SIG-M5 (cell line): ENCODE measurements at places on chromosomes 16 and 17.

- DNase-seq, result no peak
Observed at GRCh38 chr16:54244061-54244886, 42.3 kb downstream of the IRX3 start.

- no peak for DNase-seq
Observed at GRCh38 chr17:38533241-38533640, 72.5 kb downstream of the SRCIN1 start.

DNA sequence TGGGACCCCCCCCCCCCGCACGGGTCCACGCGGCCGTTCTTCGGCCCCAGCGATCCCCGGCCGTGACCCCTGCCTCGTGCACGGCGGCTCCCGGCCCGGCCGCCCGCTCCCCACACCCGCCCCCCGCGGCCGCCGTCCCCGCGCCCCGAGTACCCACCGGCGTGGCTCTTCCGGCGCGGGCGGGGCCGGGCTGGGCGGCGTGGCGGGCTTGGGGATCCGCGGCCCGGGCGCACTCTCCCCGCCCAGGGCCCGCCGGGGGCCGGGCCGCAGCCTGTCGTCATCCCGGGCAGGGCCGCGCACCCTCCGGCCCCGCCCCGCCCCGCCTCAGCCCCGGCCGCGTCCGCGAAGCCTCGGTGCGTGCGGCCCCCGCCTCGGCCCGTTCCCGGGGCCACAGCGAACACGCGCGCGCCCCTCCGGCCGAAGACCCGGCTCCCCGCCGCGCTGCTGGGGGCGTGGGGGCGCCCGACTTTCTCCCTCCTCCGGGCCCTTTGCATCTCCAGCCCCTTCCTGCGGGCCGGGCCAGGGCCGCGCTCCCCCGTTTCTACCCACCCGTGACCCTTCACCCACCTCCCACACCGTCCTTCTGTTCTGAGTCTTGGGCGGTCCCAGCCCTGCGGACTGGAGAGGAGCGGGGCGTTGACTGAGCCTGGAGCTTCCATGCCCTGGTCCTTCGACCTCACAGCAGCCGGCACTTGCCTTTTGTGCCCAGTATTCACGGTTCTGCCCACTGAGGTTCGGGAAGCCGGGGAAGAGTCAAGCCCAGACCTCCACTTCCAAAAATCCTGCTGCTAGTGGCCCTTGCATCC lies 840 bp downstream of the MYO1C start:
- no peak for DNase-seq

DNA sequence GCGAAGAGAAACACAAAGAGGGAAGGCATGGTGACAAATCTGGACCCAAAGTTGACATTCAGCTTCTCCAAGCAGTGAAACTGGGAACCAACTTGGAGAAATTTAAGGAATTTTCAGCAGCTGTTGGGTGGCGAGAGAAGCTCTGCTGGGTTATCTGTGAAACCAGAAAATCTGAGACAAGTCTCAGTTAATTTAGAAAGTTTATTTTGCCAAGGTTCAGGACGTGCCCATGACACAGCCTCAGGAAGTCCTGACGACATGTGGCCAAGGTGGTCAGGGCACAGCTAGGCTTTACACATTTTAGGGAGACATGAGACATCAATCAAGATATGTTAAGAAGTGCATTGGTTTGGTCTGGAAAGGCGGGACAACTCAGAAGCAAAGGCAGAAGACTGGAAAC lies 11.2 kb upstream of the CD300LF start:
- no peak for DNase-seq

GRCh38 chr16:84735849-84736586 lies 36.2 kb downstream of the USP10 start:
- no peak for DNase-seq

DNA sequence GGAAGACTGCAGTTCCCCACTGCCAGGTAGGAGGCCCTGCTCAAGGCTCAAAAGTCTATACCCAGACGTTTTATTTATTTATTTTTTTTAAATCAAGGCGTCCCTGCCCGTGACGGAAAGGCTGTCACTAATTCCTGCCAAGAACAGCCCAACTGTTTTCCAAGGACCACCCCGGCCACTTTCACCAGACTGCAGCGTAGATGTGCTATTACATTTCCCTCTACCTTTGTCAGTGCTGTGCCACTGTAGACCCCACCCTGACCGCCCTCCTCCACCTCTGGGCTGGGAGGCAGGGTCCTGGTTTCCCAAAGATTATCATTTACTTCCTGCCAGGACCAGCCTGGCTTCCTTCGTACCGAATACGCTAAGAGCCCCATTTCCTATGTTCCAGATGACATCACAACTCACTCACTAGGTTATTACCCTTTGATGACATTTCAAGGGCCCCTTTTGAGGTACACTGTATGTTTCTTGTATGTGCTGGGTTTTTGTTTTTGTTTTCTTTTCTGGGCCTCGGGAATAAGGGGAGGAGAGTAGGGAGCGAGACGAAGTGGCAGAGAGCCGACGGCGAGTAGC lies 6.3 kb upstream of the RNF227 start:
- no peak for DNase-seq

DNA sequence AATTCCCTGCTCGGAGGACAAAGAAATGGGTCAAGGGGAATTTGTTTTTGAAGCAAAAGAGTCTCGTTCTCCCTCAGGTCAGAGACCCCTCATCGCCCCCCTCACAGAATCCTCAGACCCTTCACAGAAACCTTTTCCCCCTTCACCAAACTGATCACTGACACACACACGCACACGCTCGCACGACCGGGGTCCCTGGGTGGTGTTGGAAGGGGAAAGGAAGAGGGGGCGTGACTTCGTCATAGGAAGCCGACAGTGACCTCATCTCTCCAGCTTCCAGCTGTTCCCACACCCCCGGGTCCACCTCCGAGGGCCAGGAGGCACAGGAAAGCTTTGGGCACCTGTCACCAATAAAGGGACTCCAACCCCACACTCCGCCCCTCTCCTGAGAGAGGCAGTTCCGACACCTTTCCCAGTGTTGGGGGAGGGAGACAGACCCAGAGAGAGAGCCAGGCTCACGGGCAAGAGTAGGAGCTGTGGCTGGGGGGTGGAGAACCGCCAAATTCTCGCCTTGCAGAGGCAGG lies 1.2 kb downstream of the ASGR1 start:
- no peak for DNase-seq

GRCh38 chr17:6638046-6638908 lies 2.2 kb downstream of the KIAA0753 start:
- DNase-seq, result no peak

GRCh38 chr16:25585526-25585925 lies 106.2 kb upstream of the HS3ST4 start:
- DNase-seq, result no peak

- DNase-seq, result no peak
Observed at GRCh38 chr16:48978501-48978900, 303.1 kb downstream of the CBLN1 start.

DNA sequence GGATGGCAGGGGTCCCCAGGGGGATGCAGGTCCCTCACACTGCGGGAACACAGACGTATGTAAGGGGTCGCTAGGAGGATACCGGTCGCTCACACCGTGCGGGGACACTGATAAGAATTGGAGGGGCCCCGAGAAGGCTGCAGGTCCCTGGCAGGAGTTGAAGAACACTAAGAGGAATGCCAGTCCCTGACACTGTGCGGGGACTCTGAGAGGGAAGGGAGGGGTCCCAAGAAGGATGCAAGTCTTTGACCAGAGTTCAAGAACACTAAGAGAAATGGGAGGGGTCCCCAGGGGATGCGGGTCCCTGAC lies 510 bp downstream of the ERCC4 start:
- no peak for DNase-seq

GRCh38 chr16:79847101-79847500 lies 246.6 kb upstream of the MAF start:
- no peak for DNase-seq

GRCh38 chr16:11175787-11176341 lies 80.1 kb downstream of the SOCS1 start:
- no peak for DNase-seq
